ENCODE measurements at places on chromosomes 11 and 22.

GRCh38 chr11:69909561-69910518 is 90.6 kb upstream of the FGF3 start:
- DNase-seq, result no peak

DNA sequence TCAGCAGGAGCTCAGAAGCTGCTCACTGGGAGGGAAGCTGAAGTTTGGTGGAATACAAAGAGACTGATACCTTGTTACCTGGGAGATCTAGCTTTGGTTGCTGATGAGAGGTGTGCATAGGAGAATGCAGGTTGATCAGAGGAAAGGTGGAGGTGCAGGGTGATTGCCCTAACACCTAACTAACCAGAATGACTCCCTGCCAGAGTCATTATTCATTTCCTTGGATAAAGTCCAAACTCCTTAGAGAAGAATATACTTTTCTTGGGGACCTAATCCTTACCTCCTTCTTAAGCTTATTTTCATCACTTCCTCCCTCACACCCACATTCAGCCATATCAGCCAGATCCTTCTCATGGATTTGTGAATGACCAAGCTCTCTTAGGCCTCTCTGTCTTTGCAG is 814.2 kb upstream of the TENM4 start:
- DNase-seq, result no peak

- no peak for DNase-seq
Observed at GRCh38 chr22:49783926-49784629, 43.6 kb downstream of the BRD1 start.

GRCh38 chr22:26665813-26666231 is 8.4 kb downstream of the MIAT start:
- DNase-seq, result no peak

DNA sequence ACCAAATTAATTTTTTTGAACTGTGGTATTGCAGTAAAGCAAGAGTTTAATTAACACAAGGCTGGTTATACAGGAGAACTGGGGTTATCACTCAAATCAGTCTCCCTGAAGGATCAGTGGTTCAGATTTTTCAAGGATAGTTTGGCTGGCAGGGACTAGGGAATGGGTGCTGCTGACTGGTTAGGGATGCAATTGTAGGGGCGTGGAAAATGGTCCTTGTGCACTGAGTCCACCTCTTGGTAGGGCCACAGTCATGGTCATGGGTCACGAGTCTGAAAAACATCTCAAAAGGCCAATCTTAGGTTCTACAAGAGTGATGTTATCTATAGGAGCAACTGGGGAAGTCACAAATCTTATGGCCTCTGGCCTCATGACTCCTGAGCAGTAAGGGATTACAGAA is 27.9 kb downstream of the MCHR1 start:
- DNase-seq, result no peak

- DNase-seq, result no peak
Observed at GRCh38 chr11:125542709-125543108, 26.6 kb upstream of the EI24 start.

- no peak for DNase-seq
Observed at GRCh38 chr11:87616511-87616910, 558.7 kb downstream of the RAB38 start.

GRCh38 chr11:9884601-9885000 is 220.7 kb downstream of the SWAP70 start:
- no peak for DNase-seq

DNA sequence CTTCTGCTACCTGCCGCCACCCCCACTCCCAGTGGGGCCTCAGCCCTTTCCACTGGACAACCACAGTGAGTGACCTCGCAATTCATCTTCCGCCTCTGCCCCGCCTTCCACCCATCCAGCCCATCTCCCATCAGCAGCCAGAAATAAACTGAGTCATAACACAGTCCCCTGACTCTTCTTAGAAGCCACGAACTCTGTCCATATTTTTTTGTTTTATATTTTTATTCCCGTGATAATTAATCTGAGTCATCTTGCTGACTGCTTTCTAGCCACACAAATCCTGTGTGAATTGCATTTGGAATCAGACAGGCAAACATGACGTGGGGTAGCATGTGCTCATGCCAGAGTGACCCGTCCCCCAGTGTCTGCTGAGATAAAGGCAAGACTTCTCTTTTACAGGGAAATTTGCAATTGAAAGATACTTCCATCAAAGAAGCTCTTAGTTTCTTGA is 7.0 kb downstream of the FADD start:
- no peak for DNase-seq

DNA sequence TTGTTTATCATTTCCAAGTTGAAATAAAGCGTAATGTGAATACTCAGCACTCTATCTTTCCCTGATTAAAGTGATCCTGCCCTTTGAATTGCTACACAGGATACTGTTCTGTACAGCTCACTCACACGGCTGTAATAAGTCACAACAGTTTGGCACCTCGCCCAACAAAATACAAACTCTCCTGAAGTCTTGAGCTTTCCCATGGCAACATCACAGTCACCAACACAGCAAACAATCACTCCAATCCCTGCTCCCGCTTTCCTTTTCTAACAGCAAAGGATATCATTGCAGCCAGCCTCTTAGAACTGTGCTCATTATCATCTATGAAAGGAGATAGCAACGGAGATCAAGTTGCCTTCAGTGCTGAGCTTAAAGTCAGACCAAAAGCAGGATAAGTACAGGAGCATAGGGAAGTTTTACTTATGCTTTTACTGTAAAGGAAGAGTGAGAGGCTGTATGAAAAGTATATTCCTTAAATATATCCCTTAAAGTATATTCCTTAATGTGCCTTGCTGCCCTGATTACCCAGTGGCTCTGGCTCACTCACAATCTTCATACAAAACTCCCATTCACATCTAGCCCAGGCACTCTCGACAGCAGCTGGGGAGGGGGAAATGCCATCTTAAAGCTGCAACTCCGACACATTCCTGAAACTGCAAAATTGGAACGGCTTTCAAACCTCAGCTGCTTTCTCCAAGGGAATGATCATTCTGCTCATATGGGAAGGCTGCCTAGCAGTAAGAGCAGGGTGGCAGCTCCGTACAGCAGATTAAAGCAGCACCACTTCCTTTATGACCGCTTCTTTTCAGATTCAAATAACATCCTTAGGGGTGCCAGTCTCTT is 35.8 kb downstream of the MAML2 start:
- DNase-seq, result no peak

Data from activated naive CD4-positive, alpha-beta T cell treated with Interleukin-2 at 50 U/mL for 16 hours (primary cell).